Stimulated activated CD4-positive, alpha-beta T cell treated with anti-CD3 and anti-CD28 coated beads, Interleukin-15, amount 100 ng/mL, for 1 hour (primary cell): ENCODE measurements at places on chromosomes 7 and 10.

GRCh38 chr7:47956220-47956619 lies 8.0 kb upstream of the PKD1L1 start:
- no peak for DNase-seq

DNA sequence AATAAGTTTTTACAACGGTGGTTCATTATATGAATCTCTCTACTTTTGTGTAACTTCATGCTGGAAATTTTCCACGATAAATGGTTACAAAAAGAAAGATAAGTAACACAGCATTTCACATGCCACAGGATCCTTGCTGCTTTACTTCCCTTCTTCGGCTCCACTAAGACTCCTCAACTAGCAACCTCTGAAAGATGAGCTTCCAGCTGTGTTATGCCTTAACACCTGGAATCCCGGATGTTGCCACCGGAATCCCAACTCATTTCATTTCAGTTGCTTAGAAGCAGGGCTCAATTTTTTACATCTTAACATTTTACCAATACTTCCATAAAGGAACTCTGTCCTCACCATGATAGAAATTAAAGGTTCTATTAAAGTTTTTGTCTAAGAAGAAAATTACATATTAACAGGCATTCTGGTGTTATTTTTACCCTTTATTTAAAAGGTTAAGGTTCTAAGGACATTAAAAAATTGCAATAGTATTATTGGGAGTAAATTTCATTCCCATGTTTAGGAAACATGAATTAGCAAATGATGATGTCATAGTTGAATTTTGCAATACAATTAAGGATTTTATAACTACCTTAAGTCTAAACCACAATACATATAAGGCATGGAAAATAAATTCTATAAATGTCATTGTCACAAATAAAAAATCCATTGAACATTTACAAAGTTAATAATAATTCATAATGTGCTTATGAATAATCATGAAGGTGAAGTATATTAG lies 57.1 kb upstream of the IL6 start:
- DNase-seq = no peak

DNA sequence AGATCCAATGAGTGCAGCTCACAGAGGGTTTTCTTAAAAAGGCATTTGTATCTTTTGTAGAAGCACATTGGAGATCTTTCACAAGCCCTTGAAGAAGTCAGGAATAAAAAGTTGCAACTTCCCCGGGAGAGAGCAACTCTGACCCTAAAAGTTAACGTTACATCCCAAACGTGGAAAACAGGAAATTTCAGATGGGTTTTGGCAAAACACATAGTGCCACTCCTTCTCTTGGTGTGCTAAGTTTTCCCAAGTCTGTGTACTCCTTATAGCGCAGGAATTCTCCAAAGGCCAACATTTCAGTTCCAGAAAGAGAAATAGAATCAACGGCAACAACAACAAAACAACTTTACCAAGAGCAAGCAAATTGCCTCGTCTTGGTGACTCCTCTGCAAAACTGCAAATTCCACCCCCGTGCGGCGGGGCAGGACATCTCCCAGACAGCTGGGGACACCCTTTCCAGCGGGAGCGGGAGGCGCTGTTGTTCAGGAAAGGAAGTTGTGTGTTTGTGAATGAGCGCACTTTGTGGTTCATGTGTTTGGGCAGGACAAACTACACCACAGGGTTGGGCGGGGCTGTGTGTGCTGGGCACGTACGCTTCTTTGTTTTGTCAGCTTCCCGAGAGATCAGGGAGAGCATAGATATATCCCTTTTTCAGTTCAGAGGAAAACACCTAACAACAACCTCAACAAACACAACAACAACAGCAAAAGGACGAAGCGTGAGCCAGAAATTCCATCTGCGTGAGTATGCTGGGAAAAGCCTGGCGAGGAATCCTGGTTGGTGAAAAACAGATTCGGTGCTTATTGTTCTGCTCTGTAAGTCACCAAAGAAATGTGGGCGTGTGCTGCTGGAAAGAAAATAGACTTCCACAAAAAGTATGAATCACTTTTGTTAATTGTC lies 294.7 kb upstream of the PITRM1 start:
- DNase-seq = no peak

- no peak for DNase-seq
These were observed 563.3 kb downstream of the GATA3 start for GRCh38 chr10:8617792-8618191.

- no peak for DNase-seq
These were observed 5.0 kb downstream of the COL26A1 start for GRCh38 chr7:101367676-101368075.

DNA sequence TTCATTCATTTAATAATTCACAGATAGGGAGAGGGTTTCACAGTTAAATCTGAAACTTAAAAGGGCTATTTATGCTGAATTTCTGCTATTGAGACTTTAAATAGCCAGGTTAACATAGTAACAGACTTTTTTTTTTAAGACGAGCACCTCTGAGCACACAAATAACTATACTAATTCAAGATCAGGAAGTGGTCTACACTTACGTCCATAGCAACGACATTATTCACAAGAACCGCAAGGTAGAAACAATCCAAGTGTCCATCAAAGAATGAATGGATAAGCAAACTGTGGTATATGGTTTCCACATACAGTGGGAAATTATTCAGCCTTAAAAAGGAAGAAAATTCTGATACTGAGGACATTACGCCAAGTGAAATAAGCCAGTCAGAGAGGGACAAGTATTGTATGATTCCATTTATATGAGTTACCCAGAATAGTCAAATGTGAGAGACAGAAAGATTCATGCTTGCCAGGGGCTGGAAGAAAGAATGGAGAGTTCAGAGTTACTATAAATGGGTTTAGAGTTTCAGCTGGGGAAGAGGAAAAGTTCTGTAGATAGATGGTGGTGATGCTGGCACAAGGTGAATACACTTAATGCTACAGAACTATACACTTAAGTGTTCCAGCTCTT lies 140.3 kb upstream of the LAMB4 start:
- no peak for DNase-seq

DNA sequence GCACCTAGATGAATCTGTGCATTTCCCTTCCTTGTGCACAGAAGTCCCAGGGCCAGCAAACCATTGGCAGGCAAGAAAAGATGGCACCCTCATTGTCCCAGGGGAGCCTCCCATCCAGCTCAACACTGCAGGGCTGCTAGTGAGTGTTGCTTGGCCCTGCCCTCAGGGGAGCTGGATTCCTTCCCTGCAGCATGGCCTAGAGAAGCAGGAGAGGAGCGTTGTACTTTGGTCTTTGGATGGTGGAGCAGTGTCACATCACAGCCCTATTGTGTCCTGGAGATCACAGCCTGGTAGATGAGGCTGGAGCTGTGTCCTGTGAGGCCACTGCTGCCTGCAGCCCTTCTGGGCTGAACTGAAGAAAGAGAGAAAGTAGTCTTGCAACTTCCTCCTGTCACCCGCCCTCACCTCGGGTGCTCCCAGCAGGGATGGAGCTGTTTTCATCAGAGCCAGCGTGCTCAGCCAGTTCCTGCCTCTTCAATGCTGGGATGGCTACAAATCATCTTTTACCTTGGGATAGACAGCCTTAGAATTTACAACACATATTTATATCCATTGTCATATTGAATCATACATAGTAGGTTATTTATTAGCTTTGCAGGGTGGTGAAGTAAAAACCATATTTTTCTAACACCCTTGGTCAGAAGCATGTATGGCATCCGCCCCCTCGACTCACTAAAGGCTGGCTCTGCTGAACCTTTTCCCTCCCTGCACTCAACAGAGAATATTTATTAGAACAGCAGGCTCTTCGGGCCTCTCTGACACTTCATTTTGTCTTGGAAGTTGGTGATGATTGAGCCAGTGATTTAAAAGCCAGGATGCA lies 43.1 kb upstream of the FAM180A start:
- no peak for DNase-seq

DNA sequence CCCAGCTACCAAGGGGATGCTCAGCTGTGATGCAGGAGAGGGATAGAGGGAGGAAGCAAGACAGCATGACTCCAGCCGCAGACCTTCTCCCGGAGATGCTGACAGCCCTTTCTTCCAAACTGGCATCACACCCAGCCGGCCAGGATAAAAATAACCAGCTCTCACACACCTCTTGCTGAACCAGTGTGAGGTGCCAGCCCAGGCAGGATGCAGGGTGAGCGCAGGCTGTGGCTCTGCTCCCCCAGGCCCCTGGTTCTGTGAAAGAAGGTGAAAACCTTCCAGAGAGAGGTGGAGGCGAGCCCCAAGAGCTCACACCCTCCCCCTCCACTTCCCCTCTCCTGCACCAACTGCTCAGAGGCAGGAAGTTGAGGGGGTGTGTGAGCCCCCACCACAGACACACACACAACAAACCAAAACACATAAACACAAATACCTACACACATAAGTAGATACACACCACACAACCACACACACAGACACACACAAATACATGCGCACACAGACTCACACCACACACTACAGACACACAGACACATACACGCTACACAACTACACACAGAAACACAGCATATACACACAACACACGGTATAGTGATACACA lies 4.0 kb downstream of the GPR15LG start:
- DNase-seq = no peak

GRCh38 chr7:152925412-152926147 lies 166.0 kb downstream of the ACTR3B start:
- DNase-seq = no peak

GRCh38 chr10:114010316-114010715 lies 33.4 kb upstream of the ADRB1 start:
- no peak for DNase-seq

GRCh38 chr10:76435157-76435556 lies 1003.7 kb downstream of the LRMDA start:
- no peak for DNase-seq

DNA sequence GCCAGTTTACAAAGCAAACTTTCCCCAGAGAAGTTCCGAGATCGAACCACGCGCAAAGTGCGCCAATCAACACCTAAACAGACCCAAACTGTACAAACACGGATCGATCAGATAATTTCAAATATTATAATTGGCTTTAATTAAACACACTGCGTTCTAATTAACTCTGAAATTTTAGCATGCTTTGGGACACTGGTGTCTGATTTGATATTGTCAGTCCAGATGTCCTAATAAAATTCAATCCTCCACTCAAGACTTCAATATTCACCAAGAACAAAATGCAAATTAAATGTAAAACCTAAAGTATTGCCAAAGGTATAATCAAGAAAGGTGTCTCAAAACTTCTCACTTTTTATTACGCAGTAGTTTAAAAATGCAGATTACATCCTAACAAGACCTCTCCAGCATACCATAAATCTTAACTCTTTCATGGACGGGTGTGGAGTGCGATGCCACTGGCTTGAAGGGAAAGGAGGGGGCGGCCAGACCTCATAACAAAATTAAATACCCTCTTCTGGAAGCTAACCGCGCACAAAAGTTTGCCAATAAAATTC lies 5.9 kb upstream of the EBF3 start:
- no peak for DNase-seq

DNA sequence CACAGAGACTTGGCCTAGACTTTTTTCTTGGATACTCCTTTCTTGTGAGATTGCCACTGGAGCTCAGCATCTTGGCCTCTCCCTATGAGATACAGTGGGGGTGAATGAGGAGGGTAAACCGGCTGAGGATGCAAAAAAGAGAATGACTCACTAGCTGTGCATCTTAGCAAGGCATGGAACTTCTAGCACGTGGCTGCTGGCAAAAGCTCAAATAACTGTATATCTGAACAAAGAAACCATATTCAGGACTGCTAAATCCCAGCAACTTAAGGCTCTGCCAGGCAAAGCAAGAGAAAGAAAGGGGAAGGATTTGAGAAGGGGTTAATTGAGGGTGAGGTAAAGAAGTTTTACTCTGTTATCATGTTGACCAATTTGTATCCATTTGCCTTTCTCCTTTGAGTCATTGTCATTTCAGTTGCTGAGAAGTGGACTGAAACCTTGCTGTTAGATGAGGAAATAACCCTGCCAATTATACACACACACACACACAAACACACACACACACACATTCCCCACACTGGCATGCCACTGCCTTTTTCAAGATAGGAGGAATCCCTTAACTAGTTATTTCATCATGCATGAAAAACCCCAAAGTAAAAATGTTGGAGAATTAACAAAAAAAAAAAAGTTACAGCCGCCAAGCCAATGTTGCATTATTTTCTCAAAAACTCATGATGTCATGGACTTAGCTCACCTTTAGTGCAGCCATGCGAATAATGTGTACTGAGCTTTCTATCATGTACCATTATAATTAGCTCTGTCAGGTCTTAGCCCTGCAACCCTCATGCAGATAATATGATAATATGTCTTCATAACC lies 997.3 kb downstream of the LRMDA start:
- no peak for DNase-seq

- DNase-seq = no peak
These were observed 48.8 kb upstream of the FOXP2 start for GRCh38 chr7:114365791-114366190.

DNA sequence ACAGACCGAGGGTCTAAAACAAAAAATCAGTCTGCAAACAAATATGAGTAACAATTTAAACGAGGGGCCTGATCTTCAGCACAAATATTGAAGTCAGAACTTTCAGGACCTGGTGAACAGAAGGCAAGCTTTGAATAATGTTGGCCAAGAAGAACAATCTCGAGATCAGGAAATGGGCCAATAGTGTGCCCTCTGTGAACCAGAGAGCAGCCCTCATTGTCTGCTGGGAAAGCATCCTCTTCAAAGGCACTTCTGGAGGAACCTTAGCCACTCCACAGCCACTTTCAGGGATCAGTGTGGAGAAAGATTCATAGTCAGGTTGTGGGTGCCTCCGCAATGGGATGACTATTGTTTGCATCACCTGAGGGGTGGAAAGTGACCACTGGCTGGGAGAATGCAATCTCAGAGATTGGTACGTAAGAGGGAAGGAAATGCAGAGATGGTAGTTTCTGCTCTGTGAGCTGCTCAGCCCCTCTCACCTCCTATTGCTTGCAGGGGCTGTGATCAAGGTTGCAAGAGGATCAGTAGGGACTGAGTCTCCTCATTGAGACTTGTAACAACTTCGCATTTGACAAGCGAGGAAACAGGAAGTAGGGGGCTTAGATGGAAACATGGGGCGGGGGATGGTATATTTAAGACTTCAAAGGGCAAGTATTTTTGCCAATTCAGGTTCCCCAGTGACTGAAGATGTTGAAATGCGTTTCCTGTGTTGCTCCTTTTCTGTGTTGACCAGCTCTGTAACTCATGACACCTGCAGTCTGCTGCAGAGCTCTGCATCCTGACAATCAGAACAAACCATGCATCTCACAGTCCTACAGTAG lies 28.4 kb upstream of the IFRD1 start:
- DNase-seq = no peak

GRCh38 chr7:73994023-73994422 lies 34.0 kb upstream of the ELN start:
- no peak for DNase-seq

DNA sequence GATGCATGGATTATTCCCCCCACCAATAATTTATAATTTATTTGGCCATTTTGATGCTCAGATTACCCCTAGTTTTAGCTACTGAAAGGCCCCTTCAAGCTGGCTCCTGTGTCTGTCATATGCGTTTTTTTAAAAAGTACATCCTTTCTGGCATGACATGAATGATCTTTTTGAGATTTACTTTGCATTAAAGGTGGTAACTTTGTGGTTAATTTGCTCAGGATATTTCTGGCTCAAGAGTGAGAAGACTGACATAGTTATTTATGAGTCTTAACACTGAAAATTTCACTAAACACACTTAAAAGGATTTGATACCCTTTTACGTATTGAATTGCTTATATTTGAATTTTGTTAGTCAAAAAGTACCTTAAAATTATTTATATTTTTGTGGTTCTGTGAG lies 5.4 kb downstream of the SMC3 start:
- DNase-seq = no peak
